CD8-positive, alpha-beta T cell (primary cell): ENCODE measurements at places on chromosomes 1 and 21.

DNA sequence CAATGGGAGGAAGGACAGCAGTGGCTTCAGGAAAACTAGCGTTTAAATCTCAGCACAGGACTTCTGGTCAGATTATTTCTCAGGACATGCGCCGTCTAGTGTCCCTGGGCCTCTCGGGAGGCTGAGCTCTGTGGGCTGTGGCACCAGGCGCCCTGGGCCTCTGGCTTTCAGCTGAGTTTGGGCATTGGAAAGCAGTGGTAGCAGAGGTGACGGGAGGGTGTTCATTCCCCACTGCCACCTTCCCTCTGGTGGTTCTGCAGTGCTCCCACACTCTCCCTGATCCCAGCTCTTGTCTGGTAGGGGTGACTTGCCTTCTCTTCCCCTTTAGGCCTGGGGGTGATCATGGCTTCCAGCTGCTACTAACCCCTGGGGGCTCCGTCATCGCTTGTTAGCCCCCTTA is 42.2 kb upstream of the USP1 start:
- no peak for DNase-seq

- no peak for DNase-seq
Measured at GRCh38 chr1:199273837-199274379, 635.1 kb downstream of the PTPRC start.

GRCh38 chr1:183370399-183371058 is 47.7 kb downstream of the NMNAT2 start:
- DNase-seq = no peak

DNA sequence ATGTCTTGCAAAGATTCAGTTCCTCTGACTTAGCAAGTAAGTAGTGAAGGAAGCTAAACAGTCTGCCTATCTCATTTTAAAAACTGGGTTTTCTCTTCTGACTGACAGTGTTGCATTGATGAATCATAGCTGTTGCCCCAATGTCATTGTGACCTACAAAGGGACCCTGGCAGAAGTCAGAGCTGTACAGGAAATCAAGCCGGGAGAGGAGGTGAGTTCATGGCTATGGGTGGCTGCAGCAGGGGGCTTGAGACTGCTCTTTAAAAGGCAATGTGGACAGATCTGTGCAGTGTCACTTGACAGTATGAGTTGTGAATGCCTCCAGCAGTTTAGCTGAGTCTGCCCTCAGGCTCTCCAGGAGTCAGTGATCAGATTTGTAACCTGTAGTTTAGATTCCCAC is 46.6 kb downstream of the SMYD2 start:
- no peak for DNase-seq

DNA sequence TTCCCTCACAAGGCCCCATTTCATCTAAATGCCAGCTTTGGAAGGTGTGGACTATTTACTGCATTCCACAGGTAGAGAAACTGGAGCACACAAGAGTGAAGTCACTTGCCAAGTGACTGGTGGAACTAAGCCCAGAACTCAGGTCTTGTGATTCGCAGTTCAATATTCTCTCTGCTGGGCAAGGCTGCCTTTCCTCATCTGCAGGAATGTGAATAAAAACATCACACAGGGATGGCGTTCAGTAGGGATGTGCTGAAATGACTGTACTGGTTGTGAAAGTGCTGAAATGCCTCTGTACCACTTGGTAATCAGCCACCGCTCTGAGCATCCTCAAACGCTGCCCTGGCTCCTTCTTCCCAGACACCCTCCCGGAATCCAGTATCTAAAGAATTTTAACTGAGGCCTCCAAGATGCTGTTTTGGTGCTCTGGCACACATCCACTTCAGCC is 145.6 kb downstream of the HIVEP3 start:
- no peak for DNase-seq

DNA sequence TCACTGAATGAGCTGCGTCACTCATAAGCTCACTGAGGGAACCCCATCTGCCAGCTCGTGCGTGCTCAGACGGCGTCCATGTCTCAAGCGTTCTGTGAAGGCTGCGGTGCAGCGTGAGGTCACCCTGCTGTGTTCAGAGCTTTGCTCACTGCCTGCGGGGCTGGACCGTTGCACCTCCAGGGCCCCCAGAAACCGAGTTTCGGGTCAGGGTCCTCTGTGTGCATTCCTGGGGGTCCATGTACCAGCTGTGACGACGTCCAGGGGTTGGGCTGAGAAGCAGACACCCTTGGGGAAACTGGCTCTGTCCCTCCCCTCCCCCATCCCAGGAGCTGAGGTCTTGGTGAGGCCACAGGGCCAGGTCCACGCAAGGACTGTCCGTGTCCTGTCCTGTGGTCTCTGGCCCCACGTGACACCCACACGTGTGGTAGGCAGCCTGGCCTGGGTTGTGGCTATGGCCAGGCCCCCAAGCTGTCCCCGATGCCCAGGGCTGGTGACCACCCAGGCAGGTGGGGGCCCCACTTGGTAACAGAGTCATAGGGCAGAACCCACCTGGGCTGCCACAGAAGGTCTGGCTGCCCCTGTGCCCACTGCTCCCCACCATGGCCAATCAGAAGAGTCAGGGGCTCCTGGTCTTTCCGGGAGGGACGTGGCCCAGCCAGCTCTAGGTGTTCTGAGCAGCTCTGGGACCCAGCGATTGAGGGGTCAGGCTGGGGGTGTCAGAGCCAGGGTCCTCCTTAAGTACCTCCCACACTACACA is 24.4 kb downstream of the FTCD start:
- no peak for DNase-seq

DNA sequence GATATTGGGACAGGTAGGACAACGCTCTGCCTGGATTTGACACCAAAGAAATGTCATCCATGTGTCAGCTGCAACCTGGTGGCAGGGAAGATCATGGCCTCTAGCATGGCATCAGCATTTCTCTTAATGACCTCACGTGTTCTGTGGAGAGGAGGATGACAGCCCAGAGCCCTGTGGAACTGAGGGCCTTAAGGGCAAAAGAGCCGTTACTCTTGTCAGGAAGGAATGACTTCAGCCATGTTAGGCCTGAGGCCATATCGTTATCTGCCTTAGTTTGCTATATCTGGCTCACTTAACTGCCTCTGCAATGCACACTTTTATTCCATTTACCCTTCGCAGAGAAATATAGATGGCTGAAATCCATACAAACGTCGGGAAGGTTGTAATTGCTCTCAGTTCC is 83.2 kb upstream of the PBX1 start:
- no peak for DNase-seq

DNA sequence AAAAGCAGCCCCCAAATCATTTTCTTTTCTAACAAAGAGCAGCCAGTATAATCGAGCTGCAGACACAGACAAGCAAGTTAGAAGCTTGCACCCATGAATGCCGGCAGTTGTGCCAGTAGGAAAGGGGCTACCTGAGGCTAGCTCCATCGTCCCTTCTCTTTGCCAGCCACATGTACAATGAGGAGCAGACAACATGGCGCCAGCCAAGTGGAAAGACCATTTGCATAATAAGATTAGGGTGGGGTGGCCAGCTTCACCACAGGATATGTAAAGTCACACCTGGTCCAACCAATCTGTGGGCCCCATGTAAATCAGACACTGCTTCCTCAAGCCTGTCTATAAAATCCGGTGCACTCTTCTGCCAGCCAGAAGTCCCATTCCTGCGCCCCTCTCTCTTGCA is 103.7 kb downstream of the CCDC185 start:
- DNase-seq = no peak

- no peak for DNase-seq
Measured at GRCh38 chr1:173861731-173862145, 6.1 kb downstream of the GAS5 start.

DNA sequence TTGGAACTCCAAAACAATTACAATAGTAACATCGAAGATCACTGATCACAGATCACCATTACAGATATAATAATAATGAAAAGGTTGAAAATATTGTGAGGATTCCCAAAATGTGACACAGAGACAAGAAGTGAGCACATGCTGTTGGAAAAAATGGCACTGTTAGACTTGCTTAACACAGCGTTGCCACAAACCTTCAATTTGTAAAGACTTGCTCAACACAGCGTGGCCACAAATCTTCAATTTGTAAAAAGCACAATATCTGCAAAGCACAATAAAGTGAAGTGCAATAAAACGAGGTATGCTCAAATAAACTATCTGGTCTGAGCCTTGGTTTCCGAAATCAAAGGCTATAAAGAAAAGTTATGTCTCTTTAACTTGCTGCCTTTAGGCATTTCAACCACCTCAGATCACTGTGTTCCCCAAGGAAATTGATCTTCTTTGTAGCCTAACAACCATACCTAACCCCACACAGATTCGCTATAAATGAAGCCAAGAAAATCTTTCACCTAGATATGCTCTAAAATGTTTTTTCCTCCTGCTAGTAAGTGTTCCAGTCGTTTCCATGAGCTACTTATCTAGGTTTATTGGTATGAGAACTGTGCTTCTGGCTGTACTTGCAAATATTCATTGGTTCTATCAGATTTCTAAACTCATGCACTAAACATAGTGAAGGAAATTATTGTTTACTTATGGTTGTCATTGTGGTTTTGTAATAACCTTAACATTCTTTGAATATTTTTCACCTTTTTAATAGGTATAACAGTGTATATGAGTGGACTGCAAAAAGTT is 13.1 kb upstream of the LPGAT1 start:
- DNase-seq = no peak

GRCh38 chr1:246157516-246157915 is 349.6 kb downstream of the SMYD3 start:
- DNase-seq = no peak

GRCh38 chr1:231465051-231465450 is 43.0 kb upstream of the EGLN1 start:
- DNase-seq = no peak

- DNase-seq = no peak
Measured at GRCh38 chr1:82625537-82625936, 824.8 kb downstream of the ADGRL2 start.

- DNase-seq = no peak
Measured at GRCh38 chr1:192123212-192123611, 35.0 kb upstream of the RGS18 start.

DNA sequence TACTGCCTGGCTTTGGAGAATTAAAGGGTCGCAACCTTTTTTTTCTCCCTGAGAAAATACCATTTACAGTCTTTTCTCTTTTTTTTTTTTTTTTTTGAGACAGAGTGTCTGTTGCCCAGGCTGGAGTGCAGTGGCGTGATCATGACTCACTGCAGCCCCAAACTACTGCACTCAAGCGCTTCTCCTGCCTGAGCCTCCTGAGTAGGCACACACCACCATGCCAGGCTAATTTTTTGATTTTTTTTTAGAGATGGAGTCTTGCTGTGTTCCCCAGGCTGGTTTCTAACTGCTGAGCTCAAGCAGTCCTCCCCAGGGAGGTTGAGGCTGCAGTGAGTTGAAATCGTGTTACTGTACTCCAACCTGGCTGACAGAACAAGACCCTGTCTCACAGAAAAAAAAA is 24.6 kb downstream of the UBE4B start:
- no peak for DNase-seq

DNA sequence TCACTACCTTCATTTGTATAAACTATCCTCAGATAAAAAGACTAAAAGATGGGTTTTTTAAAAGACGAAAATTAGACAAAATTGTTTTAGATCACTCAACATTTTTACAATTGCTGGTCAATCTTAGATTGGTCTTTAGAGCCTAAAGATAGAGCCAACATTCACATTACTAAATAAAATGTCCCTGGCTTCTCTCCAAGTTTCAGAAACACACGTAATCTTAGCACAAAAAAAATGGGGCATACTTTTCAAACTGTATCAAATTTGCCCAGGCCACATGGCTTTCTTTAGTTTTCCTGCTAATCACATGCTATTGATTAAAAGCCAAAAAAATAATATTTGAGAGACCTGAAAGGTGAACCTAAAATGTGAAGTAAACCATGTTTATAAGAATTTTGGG is 288.1 kb downstream of the DPYD start:
- DNase-seq = no peak

DNA sequence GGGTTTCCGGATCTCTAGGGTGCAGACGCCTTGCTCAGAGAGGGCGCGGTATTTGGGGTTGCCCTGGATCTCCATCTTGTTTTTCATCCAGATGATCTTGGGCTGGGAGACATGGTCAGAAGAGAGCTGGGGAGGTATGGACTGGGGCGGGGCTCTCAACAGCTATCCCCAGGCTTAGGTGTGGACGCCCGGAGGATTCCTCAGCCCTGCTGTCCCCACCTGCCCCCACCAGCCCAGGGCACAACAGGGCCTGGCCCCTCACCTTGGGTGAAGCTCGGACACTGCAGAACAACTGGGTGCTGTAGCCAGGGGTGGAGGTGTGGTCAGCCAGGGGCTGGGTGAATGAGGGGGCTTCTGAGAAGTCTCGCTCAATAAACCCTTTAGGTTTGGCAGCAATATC is 6.6 kb downstream of the MYBPH start:
- DNase-seq = no peak

DNA sequence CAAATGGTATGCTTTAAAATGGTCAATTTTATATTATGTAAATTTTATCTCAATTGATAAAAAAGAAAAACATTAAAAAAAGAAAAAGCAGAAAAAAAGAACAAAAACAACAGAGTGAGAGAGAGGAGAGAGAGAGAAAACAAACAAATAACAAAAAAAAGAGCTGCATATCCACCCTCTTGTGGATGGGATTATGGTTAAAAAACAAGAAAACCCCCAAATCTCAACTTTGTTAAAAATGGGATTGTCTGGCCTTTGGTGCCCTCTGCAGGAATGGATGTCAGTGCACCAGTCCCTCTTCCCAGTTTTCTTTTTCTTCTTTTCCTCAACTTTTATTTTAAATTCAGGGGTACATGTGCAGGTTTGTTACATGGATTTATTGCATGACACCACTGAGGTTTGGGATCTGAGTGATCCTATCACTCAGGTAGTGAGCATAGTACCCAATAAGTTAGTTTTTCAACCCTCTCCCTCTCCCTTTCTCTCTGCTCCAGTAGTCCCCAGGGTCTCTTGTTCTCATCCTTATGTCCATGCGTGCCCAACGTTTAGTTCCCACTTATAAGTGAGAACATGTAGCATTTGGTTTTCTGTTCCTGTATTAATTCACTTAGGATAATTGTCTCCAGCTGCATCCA is 28.1 kb downstream of the RNF187 start:
- DNase-seq = peak; percentile 33

DNA sequence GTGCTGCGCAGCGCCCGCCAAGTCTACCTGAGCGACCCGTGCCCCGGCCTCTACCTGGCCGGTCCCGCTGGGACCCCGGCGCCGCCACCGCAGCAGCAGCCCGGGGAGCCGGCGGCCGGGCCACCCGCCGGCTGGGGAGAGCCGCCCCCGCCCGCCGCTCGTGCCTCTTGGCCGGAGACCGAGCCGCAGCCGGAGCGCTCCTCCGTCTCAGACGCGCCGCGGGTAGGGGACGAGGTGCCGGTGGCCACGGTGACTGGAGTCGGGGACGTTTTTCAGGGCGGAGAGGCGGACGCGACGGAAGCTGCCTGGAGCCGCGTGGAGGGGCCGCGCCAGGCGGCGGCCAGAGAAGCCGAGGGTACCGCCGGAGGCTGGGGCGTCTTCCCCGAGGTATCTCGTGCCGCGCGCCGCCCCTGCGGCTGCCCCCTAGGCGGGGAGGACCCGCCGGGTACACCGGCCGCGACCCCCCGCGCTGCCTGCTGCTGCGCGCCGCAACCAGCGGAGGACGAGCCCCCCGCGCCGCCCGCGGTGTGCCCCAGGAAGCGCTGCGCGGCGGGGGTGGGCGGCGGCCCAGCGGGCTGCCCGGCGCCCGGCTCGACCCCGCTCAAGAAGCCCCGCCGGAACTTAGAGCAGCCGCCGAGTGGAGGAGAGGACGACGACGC is 646 bp downstream of the IER5 start:
- peak; percentile 38 for DNase-seq
